ENCODE measurements at places on chromosomes 7 and 10.

GRCh38 chr7:120920591-120921274 lies 29.8 kb upstream of the ING3 start:
- no peak for DNase-seq

DNA sequence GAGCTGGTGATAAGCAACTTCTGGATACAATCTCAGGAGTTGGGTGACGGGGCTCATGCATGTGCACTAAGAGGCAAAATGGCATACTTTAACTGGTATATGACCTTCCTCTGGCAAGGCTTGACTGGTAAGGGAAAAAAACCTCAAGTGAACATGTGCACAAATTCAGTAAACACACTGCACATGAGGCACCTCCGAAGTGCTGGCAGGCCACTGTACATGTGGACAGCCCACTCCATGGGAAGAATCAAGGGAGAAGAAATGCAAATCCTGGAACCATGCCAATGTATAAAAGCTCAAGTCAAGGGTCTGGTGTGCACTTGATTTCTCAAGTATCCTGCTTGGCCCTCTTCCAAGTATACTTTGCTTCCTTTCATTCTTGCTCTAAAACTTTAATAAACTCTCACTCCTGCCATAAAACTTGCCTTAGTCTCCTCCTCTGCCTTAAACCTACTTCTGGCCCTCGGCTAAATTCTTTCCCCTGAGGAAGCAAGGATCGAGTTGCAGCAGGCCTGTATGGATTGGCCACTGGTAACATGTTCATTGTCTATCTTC lies 167.2 kb downstream of the RAMP3 start:
- no peak for DNase-seq

DNA sequence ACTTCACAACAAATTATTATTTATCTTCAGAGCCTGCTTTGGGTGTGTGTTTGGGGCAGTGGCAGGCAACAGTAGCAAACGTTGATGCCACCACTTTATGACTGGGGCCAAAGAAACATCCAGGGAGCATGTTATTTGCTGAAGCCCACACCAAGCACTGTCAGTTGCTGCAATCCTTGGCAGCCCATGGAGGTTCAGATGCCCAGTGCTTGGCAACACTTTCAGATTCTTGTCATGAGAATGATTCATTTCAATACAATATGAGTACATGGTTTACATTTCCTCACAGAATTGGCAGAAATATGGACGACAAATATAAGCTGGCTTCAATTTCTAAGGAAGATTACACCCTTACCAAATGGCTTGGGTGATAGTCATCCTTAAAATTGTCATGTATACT lies 46.5 kb upstream of the GLI3 start:
- no peak for DNase-seq

GRCh38 chr7:102085218-102085772 lies 201.4 kb upstream of the SH2B2 start:
- DNase-seq = no peak

DNA sequence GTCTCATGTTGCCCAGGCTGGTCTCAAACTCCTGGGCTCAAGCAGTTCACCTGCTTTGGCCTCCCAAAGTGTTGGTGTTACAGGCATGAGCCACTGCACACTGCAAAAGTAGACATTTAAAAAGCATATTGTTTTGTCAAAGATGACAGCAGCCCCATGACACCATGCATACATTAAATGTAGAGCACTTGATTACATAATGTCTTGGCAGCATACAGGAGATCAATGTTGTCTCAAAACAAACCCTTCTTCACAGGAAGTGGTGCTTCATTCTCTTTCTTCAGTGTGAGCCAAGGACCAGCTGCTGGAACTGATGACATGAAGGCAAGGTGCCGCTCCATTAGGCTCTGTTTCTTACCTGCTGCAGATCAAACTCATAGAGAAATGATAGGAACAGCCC lies 218.4 kb downstream of the KLF6 start:
- DNase-seq = no peak

DNA sequence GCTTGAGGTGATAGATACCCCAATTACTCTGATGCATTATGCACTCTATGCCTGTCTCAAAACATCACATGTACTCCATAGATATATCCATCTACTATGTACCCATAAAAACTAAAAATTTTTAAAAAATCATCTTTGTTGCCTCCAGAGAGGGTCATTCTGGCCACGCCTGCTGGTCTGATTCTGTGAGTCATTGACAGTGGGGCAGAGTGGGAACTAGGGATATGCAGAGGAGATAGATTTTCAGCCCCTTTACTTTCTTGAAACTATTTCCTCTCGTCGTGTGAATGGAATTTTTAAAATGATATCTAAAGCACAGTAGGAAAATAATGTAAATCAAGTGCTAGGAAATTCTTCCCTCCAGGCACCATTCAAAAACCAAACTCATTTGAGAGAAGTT lies 715.0 kb upstream of the NRP1 start:
- no peak for DNase-seq

GRCh38 chr7:66307591-66308215 lies 102.6 kb downstream of the TPST1 start:
- DNase-seq = no peak

- DNase-seq = no peak
These were observed 72.5 kb upstream of the FZD1 start for GRCh38 chr7:91191771-91192170.

DNA sequence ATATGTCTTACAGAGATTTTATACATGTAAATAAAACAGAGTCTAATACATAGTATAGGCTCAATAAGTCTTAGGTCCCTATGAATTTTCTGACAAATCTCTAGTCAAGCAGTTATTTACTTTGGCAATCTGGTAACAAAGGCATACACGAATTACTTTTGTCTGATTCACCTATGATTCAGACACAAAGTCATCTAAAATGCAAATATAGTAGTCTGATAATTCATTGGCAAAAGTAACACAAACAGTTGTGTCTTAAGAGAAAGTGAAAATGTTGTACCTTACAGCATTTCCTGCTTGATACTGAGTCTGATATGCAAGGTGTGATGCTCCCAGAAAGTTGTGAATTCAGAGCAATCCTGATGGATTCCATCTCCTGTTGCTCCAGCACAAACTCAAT lies 209.4 kb upstream of the PRSS1 start:
- DNase-seq = no peak

GRCh38 chr7:23158546-23158945 lies 23.3 kb upstream of the NUP42 start:
- no peak for DNase-seq

- no peak for DNase-seq
These were observed 54.7 kb upstream of the FIGNL1 start for GRCh38 chr7:50504646-50505546.

- DNase-seq = no peak
These were observed 196.4 kb downstream of the EVX1 start for GRCh38 chr7:27438881-27439589.

GRCh38 chr7:140237390-140237789 lies 60.6 kb upstream of the KDM7A start:
- DNase-seq = no peak

DNA sequence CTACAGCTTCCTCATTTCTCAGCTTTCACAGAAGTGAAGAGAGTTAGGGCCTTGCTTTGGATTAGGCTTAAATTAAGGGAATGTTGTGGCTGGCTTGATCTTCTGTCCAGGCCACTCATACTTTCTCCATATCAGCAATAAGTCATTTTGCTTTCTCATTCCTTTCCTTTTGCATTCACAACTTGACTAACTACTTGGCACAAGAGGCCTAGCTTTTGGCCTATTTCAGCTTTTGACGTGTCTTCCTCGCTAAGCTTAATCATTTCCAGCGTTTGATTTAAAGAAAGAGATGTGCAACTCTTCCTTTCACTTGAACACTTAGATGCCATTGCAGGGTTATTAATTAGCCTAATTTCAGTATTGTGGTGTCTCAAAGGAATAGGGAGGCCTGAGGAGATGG lies 712.0 kb downstream of the INHBA start:
- no peak for DNase-seq

GRCh38 chr10:12505683-12506082 lies 156.3 kb downstream of the CAMK1D start:
- DNase-seq = no peak

- no peak for DNase-seq
These were observed 558.9 kb downstream of the PARD3 start for GRCh38 chr10:34256216-34256615.

DNA sequence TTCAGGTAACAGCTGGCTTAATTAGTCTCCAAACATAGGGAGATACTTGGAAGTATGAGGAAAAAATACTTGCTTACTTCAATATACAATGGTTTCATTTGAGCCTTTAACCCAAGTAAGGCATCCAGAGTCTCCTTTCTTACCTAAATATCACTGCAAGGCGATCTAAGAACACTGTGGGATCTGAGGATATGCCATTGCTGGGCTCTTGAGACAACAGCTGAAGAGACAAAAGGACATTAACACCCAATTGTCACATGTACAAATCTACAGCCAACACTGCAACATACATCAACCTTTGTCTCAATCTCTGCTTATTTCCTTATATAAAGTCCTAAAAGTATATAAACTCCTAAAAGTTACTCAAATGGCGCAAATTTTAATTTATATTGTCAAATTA lies 44.4 kb downstream of the IRF5 start:
- no peak for DNase-seq

GRCh38 chr7:90728568-90728967 lies 132.4 kb downstream of the CDK14 start:
- no peak for DNase-seq

DNA sequence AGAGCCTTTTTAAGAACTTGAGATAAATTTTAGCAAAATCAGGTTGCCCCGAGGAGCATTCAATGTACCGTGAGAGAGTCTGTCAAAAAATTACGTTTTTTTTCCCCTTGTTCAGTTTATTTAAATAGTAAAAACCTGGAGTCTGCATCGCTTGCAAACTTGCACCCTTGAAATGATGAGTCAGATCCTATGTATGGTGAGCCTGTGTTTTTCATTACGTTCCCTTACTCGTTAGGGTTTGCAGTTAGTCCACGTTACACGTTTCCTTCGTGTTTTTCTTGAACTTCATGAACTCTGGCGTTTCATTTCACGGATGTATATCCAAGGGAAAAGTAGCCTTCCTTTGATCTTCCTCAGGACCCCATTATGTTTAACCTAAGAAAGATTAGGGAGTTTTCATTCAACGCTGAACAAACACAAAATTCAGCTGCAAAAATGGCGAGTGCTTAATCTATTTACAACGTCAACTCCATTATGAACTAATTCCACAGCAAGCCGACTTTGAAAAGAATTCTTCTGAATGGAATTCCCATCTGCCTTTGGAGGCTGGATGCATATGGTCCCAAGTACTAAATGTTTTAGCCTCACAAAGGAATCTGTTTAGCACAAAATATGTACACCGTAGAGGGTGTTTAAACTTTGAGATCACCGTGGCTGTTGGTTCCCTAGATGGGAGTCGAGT lies 182.4 kb downstream of the MYOF start:
- no peak for DNase-seq

- DNase-seq = no peak
These were observed 425 bp downstream of the TLL2 start for GRCh38 chr10:96513305-96513697.

GRCh38 chr10:96512524-96513304 lies 1.0 kb downstream of the TLL2 start:
- no peak for DNase-seq

GRCh38 chr7:35508623-35509400 lies 186.1 kb downstream of the HERPUD2 start:
- no peak for DNase-seq

GRCh38 chr10:3778692-3779157 lies 6.3 kb downstream of the KLF6 start:
- DNase-seq = no peak

- no peak for DNase-seq
These were observed 125.9 kb downstream of the CDH23 start for GRCh38 chr10:71522442-71523144.

DNA sequence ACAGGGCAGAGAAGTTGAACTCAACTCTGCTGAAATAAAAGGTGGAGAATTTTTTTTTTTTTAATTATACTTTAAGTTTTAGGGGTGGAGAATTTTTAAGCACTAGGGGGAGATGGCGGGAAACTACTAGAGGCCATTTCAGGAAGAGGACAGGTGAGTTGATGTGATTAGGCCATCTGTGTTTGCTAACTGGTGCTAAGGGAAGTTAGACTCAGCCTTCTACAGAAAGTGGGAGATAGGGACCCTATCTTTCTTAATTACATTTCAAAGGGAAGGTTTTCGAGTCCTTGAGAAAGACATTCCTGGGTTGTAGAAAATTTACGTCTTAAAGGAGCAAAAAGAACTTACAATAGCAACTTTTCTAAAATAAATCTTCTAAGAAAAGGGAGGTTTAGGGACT lies 124.8 kb downstream of the LHFPL3 start:
- DNase-seq = no peak

- no peak for DNase-seq
These were observed 296 bp downstream of the HABP2 start for GRCh38 chr10:113553149-113553548.

DNA sequence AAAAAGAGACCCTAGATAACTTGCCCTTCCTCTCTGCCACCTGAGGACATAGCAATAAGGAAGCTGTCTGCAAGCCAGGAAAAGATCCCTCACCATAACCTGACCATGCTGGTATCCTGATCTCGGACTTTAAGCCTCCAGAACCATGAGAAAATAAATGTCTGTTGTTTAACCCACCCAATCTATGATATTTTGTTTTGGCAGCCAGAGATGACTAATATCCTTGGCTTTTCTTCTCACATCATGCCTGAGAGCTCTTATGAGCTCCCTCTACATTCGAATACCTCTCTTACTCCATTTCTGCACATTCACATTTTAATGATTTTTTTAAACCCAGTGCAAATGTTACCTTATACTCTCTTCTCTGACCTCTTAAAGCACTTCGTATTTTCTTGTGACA lies 214.0 kb upstream of the CHRM2 start:
- DNase-seq = no peak

GRCh38 chr7:144659211-144659610 lies 176.6 kb downstream of the TPK1 start:
- no peak for DNase-seq

DNA sequence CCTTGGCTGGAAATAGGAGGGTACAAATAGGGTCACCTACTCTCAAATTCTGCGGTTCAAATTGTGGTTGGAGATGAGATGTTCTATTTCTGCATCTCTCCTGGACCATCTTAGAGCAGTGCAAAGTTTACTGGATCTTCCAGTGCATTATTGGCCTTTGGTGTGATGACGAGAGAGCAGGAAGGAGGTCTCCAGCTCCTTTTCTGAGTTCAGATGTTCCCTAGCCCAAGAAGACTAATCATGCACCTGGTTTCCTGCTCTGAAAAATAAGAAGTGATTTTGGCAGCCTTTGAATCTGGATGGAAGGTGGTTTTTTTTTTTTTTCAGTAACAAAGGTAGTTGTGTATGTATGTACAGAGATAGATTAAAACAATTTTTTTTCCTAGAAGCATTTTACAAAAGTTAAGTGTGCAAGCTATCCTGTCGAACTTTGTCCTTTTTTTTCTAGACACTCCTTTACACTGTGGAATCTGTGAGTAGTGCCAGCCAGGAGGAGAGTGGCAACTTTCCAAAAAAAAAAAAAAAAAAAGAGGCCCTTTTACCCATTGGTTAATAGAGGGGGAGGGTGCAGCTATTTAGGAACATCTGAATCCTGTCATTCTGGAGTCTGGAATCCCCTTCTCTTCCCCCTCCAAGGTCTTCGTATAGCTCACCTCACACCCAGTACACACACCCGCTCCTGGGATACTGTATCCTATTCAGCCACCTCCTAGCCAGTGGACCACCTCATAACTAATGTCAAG lies 26.3 kb downstream of the PAPSS2 start:
- no peak for DNase-seq

GRCh38 chr10:1881636-1882035 lies 144.3 kb upstream of the ADARB2 start:
- no peak for DNase-seq

All from HCT116 (cell line).